ENCODE measurements at places on chromosomes 6 and 20.
A peak's percentile ranks its signal among the peaks of the same experiment; 100 is the strongest.

DNA sequence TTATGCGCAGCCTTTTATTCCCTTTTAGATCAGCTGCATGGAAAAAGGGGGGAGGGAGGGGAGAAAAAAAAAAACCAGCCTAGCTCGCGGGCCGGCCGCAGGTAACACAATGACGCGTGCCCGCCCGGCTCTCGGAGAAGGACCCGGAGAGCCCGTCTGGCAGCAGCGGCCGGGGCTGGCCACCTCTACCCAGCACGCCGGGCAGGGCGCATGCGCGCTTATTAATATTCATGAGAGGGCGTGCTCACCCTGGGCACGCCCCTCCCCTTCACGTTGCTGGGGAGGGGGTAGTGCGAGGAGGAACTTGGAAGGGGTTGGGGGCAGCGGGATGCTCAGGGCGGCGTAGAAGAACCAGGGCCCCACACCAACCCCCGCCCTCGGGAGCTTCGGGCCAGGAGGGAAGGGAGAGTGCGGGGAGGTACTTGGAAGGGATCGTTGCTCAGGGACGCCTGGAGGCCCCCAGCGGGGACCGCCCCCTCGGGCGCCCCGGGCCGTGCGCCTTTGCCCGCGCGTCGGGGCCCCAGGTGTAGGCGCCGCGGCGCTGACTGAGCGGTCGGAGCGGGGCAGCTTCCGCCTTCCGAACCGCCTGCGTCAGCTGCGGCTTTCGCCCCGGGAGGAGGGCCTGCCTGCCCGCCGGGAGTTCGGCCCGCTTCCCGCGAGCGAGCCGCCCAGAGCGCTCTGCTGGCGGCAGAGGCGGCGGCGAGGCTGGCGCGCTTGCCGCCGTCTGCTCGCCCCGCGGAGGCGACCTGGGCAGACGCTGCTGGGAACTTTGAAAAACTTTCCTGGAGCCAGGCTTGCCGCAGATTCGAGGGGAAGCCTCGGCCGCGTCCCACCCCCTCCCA lies at the start of gene JAG1:
Gene JAG1, minus strand, starts transcription at position 158 of the 842 bp plus-strand sequence. CDS start 469 bp downstream, outside the sequence.
- peak; percentile 76 for DNase-seq

- DNase-seq, result no peak
Measured at GRCh38 chr6:63504777-63505384, 67.4 kb upstream of the LOC128125822 start.

DNA sequence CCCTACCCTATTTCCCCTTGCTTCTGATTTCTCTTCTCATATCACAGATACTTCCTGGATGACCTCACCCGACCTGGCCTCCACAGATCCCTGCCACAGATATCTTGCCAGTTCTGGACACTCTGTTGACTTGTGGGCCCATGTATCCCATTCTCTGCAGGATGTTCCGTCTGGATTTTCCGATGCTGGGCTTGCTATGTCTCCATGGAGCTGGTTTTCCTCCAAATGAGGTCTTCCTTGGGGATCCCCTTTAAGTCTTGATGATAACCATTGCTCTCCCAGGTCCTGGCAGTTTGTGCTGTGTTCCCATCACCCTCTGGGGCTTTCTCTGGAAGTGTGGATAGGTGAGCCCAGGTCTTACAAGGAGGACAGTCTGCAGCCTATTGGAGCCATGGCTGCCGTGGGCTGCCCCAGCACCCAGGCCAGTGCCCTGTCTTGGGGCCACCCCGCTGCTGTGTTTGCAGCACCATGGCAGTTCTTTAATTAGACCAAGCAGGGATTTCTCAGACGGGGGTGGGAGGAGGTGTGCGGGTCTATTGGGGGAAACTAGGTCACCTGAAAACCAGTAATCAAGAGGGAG lies 23.9 kb downstream of the PPP1R16B start:
- peak; percentile 55 for DNase-seq

DNA sequence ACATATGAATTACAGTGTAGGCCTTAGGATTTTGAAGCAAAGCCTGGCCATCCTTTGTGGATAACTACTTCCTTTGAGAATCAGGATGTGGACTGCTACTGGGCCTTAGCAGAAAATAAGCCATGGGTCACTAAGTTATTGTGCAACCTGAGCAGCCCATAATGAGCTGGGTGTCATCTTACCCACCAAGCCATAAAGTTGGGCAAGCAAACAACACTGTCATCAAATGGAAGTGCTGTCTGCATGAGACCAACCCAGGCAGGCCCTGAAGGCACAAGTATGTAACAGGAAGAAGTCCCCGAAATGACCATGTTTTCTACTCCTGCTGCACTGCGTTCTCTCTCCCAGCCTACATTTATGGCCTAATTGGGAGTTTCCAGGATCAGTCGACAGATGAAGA lies 205.6 kb upstream of the GGTLC1 start:
- DNase-seq, result no peak

- no peak for DNase-seq
Measured at GRCh38 chr20:46951840-46952497, 57.3 kb downstream of the EYA2 start.

- DNase-seq, result no peak
Measured at GRCh38 chr6:13425270-13425873, 62.0 kb downstream of the GFOD1 start.

DNA sequence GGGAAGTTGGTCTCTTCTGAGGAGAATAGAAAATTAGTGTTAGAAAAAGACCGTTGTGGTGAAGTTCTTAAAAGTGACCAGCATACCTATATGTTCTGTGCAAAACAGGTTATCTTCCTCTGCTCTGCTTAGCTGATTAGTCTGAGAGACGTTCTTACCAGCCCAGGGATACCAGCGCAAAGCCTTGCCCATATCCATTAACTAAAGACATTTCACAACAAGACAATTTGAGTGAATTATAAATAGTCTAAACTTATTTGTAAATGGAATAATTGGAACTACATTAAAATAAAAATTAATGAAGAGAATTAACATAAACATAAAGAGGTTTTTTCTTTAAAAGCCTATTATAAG lies 144.0 kb downstream of the PDE7B start:
- no peak for DNase-seq

GRCh38 chr6:83193747-83194566 lies 800 bp downstream of the RWDD2A start:
- peak; percentile 66 for DNase-seq

DNA sequence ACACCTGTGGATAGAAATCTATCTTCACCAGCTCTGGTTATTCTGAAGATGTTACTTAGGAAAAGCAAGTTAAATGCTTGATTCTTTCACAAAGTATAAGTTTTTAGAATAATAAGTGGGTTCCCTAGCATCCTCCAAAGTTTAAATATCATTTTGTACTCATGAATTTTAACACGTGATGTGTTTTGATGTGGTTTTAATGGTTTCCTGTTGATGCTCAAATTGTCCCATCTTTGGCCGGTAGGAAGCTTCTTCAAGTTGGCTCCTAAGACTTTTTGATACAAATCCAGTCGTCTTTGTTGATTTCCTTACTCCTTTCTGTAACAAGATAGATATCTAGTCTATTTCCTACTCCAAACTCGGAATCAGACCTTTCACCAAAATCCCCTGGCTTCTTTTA lies 94.5 kb upstream of the STXBP5 start:
- DNase-seq, result no peak

GRCh38 chr20:3749689-3750531 lies 17.4 kb downstream of the HSPA12B start:
- DNase-seq, result peak; percentile 67

DNA sequence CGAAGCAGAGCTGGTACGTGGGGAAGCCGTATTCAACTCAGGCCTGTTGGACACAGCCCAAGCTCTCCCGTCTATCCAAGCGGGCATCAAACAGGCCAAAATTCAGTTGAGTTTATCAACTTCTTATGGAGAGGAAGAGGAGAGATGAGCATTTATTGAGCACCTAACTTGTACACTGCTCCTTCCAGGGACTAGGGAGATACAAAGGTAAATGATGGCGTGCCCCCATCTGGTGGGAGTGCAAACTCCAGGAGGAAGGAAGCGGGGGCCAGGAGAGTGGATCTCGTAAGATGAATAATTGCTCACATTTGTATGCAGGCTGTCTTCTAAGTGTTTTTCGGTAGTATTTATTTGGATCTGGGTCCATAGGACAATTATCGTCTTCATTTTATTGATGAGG lies 146.6 kb downstream of the SOBP start:
- DNase-seq, result no peak

- DNase-seq, result no peak
Measured at GRCh38 chr6:4802312-4802935, 26.2 kb downstream of the CDYL start.

DNA sequence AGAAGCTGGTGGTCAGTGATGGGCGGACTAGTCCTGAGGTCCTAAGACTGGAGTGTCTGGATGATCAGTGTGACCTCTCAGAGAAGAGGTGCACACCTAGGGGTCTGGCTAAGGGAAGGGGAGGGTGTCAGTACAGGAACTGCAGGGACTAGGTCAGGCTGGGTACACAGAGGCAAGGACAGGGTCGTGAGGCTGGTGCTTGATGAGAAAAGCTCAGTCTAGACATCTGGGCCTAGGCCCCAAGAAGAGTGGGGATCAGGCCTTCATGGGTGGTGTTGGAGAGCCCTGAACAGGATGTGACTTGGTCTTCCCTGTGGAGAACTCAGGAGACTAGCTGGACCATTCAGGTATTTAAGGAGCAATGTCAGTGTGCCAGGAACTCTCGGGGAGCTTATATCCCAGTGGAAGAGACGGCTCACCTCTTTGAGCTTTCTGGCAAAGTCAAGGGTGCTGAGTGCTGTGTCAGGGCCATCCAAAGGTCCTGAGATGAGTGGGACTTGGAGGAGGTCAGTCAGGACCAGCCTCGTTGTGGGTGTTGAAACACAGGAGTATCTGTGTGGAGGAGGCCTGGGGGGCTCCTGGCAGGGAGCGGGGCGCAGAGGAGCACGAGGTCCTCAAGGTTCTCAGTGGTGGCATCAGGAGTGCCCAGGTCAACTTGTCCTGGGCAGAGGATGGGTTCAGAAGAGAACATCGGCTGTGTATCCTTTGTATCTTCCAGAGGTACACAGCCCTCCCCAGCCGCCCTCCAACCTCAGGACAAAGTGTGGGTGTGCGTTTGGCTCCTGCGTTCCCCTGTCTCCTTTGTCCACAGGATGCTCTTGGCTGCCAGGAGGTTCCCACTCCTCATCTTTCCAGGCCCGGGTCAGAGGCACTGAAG lies 13.3 kb upstream of the MYT1 start:
- no peak for DNase-seq

DNA sequence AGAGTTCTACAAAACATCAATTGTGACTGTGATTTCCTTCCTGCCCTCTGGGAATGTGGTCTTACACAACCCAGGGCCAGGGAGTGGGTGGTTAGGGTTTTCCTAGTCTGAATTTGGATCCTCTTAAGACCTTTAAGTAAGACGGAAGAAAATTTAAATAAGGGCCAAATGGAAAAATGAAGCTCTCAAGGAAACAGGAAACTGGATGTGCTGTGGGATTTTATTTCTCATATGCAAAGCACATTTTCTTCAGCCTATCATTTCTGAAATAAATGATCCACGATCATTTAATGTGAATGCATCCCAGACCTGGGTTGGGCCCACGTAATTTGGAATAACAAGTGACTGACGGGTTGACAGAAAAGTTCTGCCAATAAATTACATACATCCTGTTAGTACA lies 243.6 kb downstream of the CLIC5 start:
- DNase-seq, result no peak

- DNase-seq, result no peak
Measured at GRCh38 chr6:15332446-15332845, 86.6 kb downstream of the JARID2 start.

Data from activated CD8-positive, alpha-beta memory T cell treated with anti-CD3 and anti-CD28 coated beads for 24 hours (primary cell).